Stimulated activated CD8-positive, alpha-beta memory T cell treated with anti-CD3 and anti-CD28 coated beads, Interleukin-12 subunit alpha, Interleukin-12 subunit beta, amount 100 ng/mL, for 1 hour (primary cell): ENCODE measurements at places on chromosomes 7 and 10.

DNA sequence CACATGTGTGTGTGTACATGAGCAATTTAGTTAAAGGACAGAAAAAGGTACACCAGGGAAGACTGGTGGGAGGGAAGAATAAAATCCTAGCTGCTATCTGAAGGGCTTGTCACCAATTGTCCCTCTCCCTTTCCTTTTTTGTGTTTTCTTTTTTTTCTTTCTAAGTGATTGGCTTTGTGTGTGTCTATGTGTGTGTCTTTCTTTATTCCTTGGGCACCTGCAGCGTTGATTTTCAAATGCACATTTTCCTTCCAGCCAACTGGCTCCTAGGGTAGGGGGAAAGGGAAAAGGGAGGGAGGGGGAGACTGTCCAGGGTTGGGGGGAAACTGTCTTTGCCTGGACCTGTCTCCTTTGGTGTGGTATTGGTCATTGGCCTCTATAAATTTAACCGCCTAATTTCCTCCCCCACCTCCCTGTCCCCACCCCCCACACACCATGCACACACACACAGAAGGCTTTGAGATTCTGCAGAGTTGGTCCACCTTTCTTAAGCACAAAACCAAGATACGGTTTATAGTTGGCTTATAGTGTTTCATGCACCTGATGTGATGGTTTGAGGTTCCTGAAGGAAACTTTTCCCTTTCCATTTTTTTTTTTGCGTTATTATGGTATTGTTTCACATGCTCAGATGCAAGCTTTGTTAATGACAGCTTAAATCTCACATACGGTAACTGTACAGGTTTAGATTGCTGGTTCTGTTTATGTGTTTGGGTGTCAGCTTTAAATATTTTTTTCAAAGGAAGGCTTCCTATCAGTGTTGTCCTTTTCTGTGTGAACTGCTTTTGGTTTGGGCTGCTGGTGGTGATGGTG is 2.6 kb downstream of the AUTS2 start:
- no peak for DNase-seq

DNA sequence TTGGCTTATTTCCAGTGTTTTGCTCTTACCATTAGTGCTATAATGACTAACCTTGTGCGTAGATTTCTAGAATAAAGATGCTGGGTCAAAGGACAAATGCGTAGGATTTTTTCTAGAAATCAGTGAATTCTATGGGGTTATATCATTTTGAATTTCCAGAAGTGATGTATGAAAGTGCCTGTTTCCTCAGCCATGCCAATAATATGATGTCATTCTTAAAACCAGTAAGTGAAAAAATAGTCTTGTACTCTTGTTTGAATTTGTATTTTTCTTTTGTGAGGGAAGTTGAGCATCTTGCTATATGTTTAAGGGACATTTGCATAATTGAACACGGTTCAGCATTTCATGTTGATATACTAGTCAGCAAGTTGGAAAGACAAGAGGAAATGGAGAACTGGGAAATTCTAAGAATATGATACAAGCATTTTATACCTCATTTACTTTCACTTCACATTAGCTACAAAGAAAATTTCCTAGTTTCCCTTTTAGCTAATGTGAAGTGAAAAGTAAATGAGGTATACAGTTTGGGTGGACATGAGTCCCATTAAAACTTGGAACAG is 3.8 kb upstream of the DNAH11 start:
- DNase-seq = no peak

DNA sequence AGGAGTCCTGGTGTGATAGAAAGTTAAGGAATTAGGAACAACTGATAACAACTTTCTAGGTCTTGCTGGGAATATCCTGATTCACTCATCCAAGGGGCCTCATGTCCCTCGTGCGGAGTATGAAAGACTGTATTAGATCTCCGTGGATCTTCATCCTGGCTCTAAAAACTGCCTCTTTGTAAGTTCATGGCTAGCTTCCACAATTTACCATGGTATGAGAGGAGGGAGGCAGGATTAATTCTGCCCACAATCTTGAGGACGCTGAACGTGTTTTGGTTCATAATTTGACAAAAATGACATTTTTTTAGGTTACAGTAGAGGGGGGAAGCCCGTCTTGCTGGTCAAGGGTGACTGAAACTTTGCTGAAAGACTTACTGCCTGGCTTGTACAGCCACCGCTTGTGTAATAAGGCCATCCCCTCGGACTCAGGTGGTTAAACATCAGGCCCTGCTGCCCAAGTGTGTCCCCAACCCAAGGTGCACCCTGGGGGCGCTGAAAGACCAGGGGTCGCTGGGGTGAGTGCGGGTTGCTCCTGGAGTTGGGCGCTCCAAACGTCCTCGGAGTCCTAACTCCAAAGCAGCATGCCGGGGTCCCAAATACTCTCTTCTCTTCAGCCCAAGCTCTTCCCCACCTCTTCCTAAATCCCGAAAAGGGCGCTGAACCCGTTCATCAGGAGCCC is 733 bp downstream of the HIBADH start:
- DNase-seq = no peak

GRCh38 chr7:127317447-127317961 is 64.8 kb upstream of the GRM8 start:
- no peak for DNase-seq
